Activated CD4-positive, alpha-beta T cell treated with anti-CD3 and anti-CD28 coated beads, Interleukin-2, amount 50 U/mL, for 4 hours (primary cell): ENCODE measurements at places on chromosomes 4 and X.

DNA sequence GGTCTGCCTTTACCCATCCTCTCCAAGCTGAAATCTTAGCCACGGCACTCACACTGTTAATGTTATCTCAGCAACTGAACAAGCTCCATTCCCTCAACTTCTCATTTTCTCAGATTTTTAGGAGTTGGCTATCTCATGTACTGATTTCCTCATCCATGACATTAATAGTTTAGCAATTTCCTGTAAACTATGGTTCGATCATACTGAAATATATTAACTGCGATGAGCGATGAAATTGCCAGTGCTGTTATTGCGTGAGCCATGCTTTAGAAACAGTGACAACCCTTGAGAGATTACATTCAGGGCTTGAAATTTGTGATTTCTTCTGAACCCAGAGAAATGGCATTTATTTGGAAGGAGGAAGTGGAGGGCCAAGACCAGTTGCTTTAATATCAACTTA, 223.7 kb downstream of the GPAT3 start:
- no peak for DNase-seq

- no peak for DNase-seq
Observed at GRCh38 chr4:42313872-42314271, 83.4 kb upstream of the SHISA3 start.

GRCh38 chr4:38740303-38740702, 42.5 kb downstream of the TLR10 start:
- no peak for DNase-seq

GRCh38 chr4:5824635-5825034, 68.3 kb downstream of the CRMP1 start:
- DNase-seq = no peak

GRCh38 chr4:15253349-15253748, 174.5 kb upstream of the C1QTNF7 start:
- DNase-seq = no peak

GRCh38 chr4:25786497-25787065, 76.2 kb downstream of the SEL1L3 start:
- DNase-seq = no peak

DNA sequence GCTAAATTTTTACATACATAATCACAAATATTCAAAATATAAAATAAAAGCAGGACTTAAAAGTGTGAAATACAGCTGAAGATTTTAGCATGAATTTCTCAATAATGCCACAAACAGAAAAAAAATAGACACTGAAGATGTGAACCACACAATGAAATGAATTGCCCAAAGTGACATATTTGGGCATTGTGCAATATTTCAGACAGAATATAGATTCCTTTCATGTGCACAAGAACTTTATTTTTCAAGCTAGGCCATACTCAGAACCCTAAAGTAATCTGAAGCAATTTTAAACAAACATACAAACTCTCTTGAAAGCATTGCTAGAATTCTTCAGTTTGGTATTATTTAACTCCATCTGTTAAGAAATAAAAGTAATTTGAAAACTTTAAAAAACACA, 764.1 kb downstream of the STIM2 start:
- no peak for DNase-seq

- DNase-seq = no peak
Observed at GRCh38 chr4:17817027-17817426, 6.2 kb downstream of the NCAPG start.

DNA sequence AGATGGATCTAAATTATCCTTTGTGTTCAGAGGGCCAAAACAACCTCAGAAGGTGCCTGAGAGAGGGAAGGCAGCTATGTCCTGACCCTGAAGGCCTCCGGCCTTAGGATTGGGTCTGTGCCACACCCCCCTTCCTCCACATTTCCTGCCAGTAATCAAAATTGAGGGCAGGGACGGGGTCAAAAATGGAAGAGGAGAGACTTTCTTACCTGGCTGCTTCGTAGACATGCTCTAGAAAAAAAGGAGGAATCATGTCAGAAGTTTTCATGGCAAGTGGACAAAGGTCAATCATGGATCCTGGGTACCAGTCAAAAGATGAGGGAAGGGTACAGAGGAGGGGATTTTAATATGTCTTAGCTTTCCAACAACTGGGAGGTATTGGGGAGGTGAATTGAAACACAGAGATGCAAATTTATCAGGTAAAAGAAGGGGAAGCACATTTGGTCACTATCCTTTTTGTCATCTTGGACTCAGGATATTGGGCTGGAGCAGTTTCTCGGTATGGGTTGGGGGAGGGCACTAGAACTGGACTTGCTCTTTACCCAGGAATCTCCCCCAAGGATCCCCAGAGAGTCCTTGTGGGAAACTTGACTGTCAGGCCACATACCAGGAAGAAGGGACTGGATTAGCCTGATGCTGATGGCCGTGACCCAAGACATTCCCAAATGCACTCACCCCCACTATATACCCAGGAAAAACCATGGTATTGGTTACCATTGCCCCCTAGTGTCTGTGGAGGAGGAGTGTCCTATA, 17.1 kb downstream of the VSIG4 start:
- no peak for DNase-seq

DNA sequence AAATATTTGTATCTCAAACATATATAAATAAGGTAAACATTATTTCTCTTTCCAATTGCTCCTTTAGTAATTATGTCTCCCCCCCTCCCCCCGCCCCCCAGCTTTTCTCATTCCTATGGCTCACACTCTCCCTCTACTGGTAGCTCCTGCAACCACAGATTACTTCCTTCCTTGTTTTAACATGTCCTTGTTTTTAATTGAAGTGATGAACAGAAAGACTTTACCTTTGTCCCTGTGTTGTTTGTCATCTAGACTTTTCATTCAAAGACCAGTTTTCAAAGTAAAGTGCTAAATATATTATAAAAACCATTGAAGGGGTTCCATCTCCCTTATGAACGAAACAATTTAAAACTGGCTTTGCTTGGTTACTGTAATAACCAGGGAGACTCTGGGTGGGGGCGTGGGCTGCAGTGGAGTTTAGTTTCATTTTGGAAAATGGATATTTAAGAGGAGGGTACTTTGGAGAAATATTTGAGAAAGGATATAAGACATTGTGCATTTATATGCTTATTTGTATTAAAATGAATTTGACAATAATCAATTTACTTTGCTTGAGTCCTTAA, 352.9 kb downstream of the RAPGEF2 start:
- DNase-seq = no peak

DNA sequence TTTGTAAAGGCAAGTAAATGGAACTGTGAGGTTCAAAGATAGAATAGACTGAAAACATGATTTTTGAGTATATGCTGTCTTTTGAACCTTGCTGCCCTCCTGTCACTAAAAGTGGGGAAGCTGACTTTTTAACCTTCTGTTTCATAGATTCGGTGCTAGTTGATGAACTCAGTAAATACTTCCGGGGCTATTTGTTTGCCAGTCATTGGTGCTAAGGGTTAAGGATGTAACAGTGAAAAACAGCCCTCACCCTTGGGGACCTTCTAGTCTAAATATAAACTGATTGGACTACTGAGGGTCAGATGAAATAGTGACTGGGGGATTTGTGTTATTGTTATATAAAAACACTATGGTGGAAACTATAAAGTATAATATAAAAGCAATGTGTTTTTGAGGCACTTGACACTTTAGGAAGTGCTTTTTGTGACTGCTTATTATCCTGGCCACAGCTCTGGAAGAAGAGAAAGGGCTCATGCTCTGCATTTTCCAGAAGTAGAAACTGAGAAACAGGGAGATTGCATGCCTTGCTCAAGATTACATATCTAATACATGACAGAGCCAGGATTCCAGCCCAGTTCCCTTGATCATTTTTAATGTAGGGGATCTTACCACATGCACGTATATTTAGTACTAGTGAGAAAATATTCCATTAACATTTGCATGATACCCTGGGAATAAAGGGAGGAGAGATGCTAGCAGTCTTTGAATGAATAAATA, 3.9 kb downstream of the BST1 start:
- no peak for DNase-seq

GRCh38 chr4:140351093-140352075, 22.1 kb upstream of the SCOC start:
- DNase-seq = no peak

GRCh38 chrX:149853925-149854324, 27.1 kb upstream of the MAGEA8 start:
- DNase-seq = no peak
